ENCODE measurements at places on chromosomes 1 and 21. TPM values are rescaled to one million over a fixed set of nuclear protein-coding genes. Genes with fewer than 3 reads are reported as not detected.

- DNase-seq = no peak
Measured at GRCh38 chr1:162872981-162873380, 12.0 kb upstream of the CCDC190 start.

The RHD gene
- not detected for total RNA-seq

DNA sequence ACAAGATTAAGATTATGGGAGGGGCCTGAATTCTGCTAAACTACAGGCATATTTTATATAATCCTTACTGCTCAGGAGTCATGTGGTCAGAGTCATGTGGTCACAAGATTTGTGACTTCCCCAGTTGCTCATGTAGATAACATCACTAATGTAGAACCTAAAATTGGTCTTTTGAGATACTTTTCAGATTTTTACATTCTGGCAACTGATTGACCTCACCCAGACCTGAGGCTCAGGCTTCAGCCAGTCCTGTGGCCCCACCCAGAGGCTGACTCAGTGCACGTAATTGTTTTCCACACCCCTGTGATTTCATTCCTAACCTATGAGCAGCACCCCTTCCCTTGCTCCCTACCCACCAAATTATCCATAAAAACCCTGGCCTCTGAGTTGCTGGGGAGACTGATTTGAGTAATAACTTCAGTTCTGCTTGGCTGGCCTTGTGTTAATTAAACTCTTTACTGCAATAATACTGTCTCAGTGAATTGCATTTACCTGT is 41.7 kb upstream of the ZNF326 start:
- DNase-seq = no peak

The GJA9 gene
- total RNA-seq = not detected

- no peak for DNase-seq
Measured at GRCh38 chr1:203173566-203173965, 2.1 kb downstream of the MYBPH start.

GRCh38 chr1:119227456-119227855 is 87.0 kb upstream of the WARS2 start:
- no peak for DNase-seq

All from mesothelial cell of epicardium (in vitro differentiated cells).